ENCODE measurements at places on chromosomes 13 and 19.

- DNase-seq: no peak
These were observed 23.1 kb upstream of the SPRY2 start for GRCh38 chr13:80363890-80364503.

- peak; percentile 86 for DNase-seq
These were observed 7.6 kb downstream of the EGLN2 start for GRCh38 chr19:40806423-40807146.

DNA sequence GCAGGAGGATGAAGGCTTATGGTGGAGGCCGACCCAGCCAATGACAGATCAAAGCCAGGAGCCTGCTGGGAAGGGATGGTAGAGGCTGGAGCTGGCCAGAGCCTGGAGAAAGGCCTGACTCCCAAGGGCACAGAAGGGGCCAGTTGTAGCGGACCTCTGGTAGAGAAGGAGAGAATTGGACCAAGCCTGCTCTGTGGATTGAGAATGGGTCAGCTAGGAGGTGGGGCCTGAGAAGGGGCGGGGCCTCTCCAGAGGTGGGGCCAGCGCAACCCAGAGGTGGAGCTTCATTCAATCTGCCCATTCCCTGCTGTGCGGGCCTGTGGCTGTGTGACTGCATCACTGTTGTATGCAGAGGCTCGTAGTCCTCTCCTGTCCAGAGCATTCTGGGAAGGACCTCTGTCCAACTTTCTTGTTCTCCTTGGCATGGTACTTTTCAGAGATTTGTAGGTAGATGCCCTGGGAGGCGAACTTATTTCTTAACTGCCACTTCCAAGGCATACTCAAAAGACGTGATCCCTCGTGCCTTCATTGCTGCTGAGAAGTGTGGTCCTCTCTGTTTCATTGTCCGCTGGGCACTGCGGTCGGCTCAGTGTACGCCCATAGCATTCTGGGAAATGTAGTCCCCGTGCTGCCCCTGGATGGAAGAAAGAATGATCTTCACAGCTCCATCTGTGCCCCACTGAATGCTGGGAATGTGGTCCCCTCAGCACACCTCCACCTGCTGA lies 6.7 kb downstream of the GRIN2D start:
- DNase-seq: no peak

DNA sequence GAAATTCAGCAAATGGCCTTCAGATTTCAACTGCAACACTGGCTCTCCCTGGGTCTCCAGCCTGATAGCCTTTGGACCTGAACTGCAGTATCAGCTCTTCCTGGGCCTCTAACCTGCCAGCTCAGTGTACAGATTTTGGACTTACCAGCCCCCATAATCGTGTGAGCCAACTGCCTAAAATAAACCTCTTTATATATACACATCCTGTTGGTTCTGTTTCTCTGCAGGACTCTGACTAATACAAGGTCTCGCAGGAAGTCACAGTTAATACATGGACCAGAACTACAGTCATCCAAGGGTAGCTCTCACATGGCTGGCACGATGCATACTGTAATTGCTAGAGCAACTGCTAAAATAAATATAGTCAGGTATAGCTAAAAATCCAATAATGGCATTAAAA lies 85.1 kb downstream of the KATNAL1 start:
- no peak for DNase-seq

DNA sequence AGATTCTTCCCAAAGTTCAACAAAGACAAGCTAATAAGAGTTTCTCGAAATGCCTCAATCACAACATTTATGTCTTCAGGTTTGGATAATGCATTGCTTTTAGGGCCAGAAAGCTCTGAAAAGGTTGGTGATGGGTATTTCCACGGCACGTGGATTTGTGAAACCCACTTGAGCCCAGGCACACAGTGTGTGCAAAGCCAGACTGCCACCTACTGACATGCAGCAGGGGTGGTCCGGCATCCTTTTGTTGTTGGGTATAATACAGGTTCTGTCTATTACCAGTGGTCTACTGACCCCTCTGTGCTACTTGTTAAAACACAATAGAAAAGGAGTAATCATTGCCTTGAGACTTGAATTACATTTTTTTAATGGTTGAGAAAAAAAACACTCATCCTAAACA lies 225.6 kb downstream of the RAP2A start:
- DNase-seq: no peak

GRCh38 chr13:30744681-30745077 lies 9.3 kb downstream of the ALOX5AP start:
- no peak for DNase-seq

GRCh38 chr19:50977626-50978025 lies 6.1 kb downstream of the KLK7 start:
- DNase-seq: no peak

DNA sequence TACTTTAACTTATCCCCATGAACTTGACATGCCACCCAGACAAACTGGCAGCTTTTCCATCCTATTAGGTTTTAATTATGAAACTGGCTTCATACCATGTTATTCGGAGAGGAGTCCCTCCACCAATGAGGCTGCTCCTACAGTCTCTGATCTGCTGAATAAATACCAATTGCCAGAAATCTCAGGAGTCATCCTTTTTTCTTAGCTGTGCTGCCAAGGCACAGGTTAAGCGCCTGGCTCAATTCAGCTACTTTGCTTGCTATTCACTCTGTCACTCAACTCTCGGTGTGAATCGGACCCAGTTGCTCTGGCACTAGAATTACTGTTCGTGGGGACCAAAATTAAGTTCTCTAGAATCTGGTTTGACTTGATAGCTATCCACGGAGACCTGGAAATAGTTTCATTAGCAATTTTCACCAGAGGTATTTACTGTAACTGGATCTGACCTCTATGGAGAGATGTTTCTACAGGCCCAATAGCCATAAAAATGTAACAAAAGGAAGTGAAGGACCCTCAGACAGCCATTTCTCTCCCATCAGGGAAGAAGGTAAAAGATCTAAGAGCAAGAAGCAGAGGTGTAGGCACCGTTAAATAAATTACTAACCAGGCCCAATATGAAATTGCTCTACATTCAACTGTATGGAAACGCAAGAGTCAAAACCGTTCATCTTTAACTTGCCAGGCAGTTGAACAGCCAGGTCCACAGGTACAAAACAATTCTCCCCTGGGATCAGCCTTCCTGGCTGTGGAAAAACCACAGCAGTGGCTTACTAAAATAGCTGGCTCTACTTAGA lies 5.4 kb downstream of the ZC3H4 start:
- no peak for DNase-seq

DNA sequence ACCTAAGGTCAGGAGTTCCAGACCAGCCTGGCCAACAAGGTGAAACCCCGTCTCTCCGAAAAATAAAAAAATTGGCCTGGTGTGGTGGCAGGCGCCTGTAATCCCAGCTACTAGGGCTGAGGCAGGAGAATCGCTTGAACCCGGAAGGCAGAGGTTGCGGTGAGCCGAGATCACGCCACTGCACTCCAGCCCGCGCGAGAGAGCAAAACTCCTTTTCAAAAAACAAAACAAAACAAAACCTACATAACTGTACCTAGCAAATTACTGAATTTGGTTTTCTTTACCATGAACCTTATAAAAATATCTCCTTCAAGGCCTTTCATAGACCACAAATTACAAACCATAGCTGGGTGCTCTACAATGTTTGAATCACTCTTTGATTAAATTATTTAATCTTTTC lies 760 bp downstream of the ZNF91 start:
- DNase-seq: peak; percentile 49

DNA sequence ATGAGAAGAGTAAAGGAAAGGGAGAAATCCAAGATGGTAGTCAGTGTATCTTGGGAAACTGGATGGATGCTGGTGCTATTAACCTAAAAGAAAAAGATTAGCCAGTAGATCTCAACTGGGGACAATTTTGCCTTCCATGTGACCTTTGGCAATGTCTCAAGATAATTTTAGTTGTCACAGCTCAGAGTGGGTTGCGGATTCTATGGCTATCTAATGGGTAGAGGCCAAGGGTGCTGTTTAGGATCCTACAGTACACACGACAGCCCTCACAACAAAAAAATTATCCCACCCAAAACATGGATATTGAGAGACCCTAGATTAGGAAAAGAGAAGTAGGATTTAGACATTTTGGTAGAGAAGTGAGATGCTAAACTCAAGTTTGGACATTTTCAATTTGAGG lies 258.9 kb downstream of the GPC5 start:
- no peak for DNase-seq

DNA sequence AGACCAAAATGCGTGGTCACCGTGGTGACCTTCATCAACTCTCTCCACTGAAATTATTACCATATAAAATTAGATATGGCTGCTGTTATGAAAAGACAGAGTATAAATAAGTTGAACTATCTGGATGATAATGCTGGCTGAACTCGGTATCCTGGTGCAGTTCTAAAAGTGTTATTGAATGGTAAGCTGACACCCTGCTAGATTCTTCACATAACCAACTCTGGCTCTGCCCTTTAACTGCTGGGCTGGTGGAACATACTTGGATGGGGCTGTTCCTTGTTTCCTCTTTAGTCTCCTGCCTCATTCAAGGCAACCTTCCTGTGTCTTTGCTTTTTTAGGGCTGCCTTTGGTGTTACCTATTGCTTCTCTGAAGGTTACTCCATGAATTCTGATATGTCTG lies 106.9 kb downstream of the FGF9 start:
- no peak for DNase-seq

DNA sequence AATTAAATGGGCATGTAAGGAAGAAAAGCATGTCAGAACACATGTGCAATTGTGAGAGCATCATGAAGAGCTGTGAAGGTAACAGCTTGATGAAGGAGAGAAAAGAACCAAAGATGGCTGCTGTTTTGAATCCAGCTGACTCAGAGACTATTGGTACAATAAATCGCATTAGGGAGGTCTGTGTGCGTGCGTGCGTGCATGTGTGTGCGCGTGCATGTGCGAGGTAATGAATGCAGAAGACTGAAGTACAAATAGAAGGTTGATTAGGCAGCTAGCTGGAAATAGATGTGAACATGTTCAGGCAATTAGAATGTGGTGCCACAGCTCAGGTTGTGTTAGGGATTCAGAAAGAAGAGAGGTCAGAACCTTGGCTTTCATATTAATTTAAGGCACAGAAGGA lies 440.5 kb downstream of the OXGR1 start:
- DNase-seq: no peak

DNA sequence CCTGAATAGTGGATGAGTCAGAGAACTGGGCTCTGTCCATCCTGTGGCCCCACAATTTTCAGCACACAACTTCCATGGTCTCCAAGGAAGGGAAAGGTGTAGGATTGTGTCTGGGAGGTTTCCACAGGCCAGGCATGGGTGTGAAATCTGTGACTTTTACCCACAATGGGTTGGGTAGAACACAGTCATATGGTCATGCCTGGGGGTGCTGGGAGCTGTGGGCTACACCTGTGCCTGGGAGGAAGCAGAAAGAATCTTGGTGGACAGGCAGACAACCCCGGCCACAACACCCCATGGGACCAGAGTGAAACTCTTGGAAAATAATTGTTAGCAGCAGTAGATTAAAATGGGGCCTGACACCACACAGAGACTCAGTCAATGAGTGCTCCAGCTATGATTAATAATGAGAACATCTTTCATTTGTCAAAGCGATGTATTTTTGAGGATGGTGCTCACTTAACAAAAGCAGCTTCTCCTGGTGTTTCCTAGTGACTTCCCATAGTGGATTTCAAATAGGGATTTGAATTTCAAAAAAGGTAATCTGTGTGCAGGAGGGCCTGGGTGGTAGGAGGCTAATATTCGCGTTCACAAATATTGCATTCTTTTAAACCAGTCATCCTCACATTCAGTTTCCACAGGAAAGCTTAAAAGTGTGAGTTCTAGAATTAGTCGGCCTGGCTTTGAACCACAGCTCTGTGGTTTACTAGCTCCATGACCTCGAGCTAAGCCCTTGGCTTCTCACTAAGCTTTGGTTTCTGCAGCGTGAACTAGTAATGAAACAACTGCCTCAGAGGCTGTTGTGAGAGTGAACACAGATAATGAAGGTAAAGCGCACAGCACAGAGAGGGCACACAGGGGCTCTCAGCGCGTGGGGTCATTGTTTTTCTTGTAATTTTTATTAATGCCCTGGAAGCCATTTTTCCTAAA lies 89.3 kb upstream of the UQCRFS1 start:
- no peak for DNase-seq

GRCh38 chr19:53906211-53907192 lies 2.6 kb upstream of the CACNG7 start:
- peak; percentile 78 for DNase-seq

- no peak for DNase-seq
These were observed 23.2 kb upstream of the TTYH1 start for GRCh38 chr19:54392105-54392504.

DNA sequence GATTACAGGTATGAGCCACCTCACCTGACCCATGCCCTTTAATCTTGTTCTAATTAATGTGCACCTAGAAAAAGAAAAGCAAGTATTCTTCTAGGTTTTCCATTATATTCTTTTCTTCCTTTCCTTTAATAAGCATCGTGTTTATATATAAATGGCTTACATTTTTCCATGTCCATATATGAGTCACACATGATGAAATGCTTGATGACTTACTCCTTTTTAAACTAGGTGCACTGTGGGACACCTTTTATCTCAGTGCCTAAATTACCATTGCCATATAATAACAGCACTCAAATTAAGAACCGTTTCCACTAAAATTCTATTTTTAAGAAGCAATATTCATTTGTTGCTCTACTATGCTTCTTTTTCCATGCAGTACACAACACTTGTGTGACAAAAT lies 363.3 kb downstream of the LIG4 start:
- DNase-seq: no peak

GRCh38 chr13:109668433-109669233 lies 117.8 kb downstream of the IRS2 start:
- DNase-seq: no peak

- DNase-seq: no peak
These were observed 11.7 kb downstream of the SMG9 start for GRCh38 chr19:43743059-43743458.

- DNase-seq: no peak
These were observed 11.4 kb downstream of the ETFB start for GRCh38 chr19:51354742-51355148.

GRCh38 chr19:49809160-49809940 lies 3.7 kb downstream of the FUZ start:
- DNase-seq: peak; percentile 61

DNA sequence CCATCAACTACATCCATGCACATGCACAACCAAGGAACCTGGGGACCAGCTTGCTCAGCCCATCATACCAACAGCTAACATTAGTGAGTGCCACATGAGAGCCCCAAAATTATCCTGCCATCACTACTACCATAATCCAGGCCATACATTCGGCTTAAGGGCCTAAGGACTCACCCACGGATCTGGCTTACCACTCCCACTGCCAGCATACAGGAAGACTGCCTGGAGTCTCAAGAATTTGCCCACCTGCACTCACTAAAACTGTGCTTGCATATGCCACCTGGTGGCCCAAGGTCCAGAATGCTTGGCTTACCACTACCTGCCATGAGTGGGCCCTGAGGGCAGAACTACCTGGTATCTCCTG lies 1562.9 kb upstream of the PRR20A start:
- no peak for DNase-seq

All from stimulated activated CD4-positive, alpha-beta T cell treated with anti-CD3 and anti-CD28 coated beads, Interleukin-2, amount 100 ng/mL, for 24 hours (primary cell).